ENCODE measurements at places on chromosomes 6 and 20.

GRCh38 chr6:106739387-106739786 is 110.0 kb downstream of the QRSL1 start:
- DNase-seq = no peak

GRCh38 chr6:34795836-34796425 is 4.0 kb downstream of the BLTP3A start:
- DNase-seq = no peak

DNA sequence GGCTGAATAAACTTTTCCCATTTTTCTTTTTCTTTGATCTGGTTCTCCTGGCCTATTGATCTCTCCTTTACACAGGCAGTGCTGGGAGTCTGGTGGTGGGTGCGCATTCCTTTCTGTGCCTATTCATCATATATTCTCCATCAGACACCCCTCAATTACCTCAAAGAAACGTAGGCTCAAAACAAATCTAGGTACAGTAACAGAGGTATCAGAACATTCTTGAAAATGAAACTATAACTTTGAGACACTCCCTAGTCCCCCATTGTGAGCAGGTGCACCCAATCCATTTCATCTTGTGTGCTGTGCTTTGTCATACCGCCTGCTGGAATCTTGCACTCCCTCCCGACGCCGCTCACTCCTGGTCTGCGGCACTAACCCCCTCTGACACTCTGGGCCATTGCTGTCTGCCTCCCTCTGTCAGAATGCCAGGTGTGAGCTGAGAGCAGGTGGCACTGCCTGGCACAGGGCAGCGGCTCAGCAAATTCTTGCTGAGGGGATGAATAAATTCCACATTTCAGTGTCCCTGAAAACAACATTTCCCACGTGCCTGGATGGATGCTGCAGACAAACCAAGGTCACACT is 303.4 kb upstream of the EXOC2 start:
- no peak for DNase-seq

DNA sequence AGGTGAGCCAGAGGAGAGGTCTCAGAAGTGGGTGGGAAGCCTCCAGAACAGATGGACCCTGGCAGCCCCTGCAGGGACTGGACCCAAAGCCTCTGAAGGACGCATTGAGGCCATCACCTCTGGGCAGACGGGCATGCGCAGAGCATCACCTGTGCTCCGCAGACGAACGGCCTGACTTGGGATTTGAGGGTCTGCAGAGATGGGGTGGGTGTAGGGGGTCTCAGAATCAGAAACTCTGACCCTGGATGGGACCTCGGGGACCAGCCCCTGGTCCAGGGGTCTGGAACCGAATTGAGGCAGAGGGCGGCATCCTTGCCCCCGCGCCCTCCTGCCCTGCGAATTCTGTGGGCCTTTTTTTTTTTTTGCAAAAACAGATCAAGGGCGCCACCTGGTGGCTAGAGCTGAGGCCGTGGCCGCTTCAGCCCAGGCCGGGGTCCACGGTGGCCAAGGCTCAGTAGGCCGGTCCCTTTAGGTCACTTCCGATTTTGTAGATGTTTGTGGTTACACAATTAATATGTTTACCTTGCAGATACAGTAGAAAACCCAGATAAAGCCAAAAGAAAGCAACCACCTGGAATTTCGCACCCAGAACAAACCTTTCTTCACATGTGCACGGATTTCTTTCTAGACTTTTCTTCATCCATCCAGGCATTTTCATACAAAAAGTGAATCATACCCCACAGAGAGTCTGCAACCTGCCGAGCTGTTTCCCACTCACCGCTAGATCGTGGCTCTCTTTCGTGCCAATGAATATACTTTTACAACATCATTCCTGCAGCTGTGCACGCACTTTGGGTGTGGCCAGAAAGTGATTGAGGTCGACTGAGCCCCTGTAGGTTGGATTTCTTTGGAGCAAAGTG is 25.9 kb downstream of the ZBP1 start:
- peak; percentile 62 for DNase-seq

DNA sequence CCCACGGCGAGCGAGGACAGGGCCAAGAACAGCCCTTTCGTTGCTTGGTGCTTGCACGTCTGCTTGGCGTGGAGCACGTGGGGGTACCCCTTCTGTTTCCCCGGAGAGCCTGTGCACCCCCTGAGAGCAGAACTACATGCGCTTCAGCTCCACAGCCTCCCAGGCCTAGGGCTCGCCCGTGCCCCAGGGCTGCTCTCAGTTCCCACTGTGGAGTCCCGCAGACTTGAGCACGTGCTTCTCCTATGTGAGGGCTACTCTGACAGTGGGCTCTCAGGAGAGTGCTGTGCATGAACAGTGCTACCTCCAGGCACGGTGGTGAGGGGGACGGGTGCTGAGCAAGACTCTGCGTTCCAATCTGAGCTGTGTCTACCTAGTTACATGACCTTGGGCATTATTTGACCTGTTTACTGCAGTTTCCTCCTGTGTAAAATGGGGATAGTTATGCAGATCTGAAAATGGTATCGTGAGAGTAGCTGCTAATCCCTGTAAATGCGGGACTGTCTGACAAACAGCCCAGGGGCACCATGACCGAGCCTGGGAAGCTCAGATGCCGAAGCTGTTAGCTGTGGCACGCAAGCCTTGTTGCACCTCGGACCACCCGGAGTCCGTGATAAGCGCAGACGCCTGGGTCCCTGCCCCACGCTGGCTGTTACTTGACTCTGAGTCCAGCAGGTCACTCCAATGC is 82.4 kb downstream of the IRF4 start:
- no peak for DNase-seq

DNA sequence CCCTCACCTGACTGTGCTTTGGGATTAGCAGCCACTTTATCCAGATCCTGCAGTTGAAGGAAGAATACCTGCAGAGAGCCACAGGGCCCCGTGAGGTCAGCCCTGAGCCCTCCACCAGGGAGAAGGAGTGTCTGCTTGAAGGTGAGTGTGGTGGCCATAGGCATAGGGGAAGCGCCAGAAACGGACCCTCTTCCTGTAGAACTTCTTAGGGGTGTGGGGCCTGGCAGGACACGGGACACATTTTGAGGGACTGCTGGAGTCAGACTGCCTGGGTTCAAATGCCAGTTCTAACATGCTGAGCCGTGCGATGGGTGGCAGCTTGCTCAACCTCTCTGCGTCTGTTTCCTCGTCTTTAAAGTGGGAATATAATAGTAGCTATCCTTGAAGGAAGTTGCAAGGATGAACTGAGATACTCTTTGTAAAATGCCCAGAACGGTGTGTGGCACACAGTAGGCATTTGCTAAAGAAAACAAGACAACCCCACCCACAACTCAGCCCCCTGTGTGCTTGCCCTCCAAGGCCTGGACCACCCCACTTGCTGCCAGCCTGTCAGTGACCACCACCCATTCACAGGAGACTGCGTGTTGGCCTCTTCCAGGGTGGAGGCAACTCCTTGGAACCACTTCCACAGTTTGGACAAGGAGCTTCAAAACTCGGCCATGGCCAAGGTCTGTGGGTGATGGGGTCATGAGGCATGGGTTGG is 4.8 kb upstream of the BAK1 start:
- no peak for DNase-seq

- no peak for DNase-seq
These were observed 627.2 kb downstream of the BCKDHB start for GRCh38 chr6:80733641-80734040.

DNA sequence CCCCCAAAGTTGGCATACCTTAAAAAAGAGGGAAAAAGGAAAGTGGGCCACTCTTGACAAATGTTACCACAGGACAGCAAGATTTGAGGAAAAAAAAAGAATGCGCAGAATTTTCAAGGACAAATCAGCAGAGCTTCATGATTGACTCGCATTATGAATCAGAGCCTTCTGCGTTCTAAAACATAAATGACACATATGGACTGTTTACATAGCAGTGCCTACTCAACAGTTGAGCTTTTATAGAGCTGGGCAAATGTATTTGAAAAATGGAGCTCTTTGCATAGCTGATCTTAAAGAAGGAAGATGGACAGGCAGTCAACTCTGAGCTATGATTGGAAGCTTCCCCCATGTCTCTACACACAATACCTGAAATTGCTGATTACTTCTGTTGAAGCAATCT is 213.2 kb upstream of the NT5E start:
- no peak for DNase-seq

DNA sequence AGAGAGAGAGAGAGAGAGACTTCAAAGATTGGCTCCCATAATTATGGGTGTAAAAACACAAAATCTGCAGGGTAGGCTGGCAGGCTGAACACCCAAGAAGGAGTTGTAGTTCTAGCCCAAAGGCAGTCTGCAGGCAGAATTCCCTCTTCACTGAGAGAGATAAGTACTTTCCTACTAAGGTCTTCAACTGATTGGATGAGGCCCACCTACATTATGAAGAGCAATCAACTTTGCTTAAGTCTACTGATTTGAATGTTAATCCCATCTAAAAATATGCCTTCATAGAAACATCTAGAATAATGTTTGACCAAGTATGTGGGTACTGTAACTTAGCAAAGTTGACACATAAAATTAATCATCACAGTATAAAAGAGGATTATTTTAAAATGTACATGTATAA is 949.7 kb downstream of the HACE1 start:
- DNase-seq = no peak

GRCh38 chr20:63530788-63531160 is 6.4 kb downstream of the PTK6 start:
- no peak for DNase-seq

GRCh38 chr20:63898882-63899558 is 4.1 kb downstream of the DNAJC5 start:
- peak; percentile 67 for DNase-seq

DNA sequence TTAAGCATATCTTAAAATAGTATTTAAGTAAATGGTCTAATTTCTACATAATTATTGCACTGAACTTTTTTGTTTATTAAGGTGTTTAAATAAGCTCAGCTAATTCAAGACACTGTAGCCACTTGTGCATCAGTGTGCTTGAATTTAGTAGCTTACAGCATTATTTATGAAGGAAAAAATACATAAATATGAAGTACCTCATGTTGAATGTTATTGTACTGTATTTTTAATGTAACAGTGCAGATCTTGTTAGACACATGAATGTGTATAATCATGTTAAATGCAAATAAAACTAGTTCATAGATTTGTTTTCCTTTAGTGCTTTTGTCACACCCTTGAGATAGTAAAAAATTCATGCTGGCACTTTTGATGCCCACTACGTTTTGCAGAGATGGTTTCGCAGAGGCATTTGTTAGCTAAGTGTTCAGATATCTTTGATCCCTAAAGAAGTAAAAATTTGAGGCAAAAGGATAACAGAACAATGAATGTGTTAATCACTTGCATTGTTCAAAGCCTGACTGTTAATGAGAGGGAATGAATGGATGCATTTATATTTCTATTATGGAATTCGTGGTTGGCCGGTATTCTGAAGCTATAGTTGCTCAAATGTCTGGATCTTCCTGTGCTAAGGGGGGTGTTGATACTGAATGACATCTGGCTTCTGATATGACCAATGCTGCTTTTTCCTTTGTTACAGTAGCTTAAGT is 8.8 kb downstream of the BTBD3 start:
- no peak for DNase-seq

DNA sequence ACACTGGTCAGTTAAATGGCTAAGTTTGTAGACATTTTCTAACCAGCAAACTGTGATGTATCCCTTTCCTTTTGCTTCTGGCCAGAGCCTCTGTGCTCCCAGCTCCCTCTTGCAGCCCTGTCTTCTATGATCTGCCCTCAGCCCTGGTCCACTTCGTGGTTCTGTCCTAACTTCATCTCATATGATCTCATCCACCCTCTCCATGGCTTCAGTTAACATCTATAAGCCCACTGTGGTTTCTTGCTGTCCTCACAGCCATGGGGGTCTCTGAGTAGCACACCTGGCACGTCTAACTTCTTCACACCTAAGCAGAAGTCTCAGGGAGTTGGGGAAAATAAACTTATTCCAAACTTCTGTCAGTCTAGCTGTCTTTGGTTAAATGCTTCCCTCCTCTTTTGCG is 81.8 kb downstream of the IRF4 start:
- no peak for DNase-seq

GRCh38 chr6:24517659-24518543 is 23.1 kb downstream of the ALDH5A1 start:
- no peak for DNase-seq

DNA sequence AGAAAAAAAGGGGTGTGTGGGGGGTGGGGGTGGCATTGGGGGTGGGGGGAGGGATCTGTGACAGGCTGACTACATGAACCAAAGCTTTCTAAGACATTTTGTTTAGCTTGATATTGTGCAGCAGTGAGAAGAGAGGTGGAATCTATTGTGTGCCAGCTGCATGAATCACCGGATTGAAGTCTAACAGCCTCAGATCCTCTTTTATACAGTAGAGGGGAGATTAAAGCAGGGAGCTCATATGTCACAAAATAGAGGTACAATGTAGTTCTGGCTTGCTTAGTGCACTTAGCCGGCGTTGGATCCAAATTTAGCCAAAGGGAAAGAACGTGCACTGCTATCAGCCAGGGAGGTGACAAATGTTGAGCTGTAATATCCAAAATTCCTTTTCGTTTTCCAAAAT is 404.2 kb upstream of the CITED2 start:
- DNase-seq = no peak

DNA sequence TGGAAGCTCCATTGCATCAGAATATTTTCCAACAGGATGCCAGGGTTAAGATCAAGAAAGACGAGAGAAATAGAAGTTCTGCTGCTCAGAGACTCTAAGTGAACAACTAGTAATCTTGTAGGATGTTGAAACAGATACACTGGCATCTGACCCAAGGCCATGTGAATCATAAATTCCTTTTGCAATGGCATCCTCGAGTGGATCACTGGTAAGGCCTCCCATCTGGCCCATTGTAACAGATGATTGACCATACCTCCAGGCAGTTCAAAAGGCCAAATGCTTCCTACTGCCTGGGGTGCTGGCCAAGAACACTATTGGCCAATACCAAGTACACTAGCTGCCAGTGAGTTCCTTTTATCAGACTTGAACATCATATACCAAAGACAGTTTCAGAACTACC is 9.9 kb upstream of the SLC17A3 start:
- peak; percentile 3 for DNase-seq

DNA sequence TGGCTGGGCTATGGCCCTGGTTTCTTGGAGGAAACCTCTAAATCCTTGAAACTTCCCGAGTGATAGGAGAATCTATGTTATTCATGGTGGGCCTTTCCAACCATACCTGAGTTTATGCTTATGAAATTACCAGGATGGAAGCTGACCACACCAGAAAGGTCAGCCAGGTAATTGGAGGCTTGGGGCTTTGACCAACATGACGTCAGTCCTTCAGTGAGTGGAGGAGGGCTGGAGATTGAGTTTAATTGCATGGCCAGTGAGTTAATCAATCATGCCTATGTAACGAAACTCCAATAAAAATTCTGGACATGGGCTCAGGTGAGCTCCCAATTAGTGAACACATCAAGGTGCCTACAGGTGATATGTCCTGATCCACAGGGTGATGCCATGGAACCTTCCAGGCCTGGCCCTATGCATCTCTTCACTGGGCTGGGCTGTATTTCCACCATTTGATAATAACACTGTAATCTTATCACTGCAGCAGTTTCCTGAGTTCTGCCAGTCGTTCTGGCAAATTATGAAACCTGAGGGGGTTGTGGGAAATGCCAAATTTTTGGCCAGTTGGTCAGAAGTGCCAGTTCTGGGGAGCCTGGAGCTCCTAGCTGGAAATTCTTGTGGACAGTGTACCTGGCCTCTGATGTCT is 106.5 kb downstream of the CDH26 start:
- DNase-seq = no peak
